Esophagus (tissue), 2 donors: ENCODE measurements at places on chromosomes 5 and 9. TPM values are rescaled to one million over a fixed set of nuclear protein-coding genes. Genes with fewer than 3 reads are reported as not detected.

Gene ENTR1
- polyA plus RNA-seq: 24.2 TPM

Gene PDE6A
- 1.0 TPM for polyA plus RNA-seq

Gene OTP
- not detected for polyA plus RNA-seq

Gene FABP6
- polyA plus RNA-seq: 1.8 TPM

Gene PCDHGB6
- polyA plus RNA-seq: 0.92 TPM

Gene UBTD2
- polyA plus RNA-seq: 6.5 TPM

Gene HMGCR
- 43.0 TPM for polyA plus RNA-seq

Gene CER1
- not detected for polyA plus RNA-seq

Gene RBM18
- 3.1 TPM for polyA plus RNA-seq
